Left ventricle myocardium inferior (tissue), 1 donor: ENCODE measurements at places on chromosomes 7 and 10. TPM values are rescaled to one million over a fixed set of nuclear protein-coding genes. Genes with fewer than 3 reads are reported as not detected.

GRCh38 chr10:74949843-74950765 is 123.7 kb downstream of the KAT6B start:
- no peaks in the 10 kb centered on the region for H3K27me3 ChIP-seq
- H3K4me3 ChIP-seq: no peak overlapping the region
- peaks cover 37% of the 10 kb centered on the region for H3K4me1 ChIP-seq
- no peaks in the 10 kb centered on the region for H3K36me3 ChIP-seq
- no peak overlapping the region for H3K27ac ChIP-seq

FKBP6 gene
- not detected for total RNA-seq

DNA sequence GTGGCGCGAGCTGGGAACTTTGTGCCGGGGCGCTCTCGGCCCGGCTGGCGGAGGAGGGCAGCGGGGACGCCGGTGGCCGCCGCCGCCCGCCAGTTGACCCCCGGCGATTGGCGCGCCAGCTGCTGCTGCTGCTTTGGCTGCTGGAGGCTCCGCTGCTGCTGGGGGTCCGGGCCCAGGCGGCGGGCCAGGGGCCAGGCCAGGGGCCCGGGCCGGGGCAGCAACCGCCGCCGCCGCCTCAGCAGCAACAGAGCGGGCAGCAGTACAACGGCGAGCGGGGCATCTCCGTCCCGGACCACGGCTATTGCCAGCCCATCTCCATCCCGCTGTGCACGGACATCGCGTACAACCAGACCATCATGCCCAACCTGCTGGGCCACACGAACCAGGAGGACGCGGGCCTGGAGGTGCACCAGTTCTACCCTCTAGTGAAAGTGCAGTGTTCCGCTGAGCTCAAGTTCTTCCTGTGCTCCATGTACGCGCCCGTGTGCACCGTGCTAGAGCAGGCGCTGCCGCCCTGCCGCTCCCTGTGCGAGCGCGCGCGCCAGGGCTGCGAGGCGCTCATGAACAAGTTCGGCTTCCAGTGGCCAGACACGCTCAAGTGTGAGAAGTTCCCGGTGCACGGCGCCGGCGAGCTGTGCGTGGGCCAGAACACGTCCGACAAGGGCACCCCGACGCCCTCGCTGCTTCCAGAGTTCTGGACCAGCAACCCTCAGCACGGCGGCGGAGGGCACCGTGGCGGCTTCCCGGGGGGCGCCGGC is 870 bp downstream of the FZD1 start:
- DNase-seq: peak; percentile 56
- H3K4me3 ChIP-seq: peak overlapping the region; percentile 77
- H3K4me1 ChIP-seq: peaks cover 58% of the 10 kb centered on the region
- H3K36me3 ChIP-seq: no peaks in the 10 kb centered on the region

DNA sequence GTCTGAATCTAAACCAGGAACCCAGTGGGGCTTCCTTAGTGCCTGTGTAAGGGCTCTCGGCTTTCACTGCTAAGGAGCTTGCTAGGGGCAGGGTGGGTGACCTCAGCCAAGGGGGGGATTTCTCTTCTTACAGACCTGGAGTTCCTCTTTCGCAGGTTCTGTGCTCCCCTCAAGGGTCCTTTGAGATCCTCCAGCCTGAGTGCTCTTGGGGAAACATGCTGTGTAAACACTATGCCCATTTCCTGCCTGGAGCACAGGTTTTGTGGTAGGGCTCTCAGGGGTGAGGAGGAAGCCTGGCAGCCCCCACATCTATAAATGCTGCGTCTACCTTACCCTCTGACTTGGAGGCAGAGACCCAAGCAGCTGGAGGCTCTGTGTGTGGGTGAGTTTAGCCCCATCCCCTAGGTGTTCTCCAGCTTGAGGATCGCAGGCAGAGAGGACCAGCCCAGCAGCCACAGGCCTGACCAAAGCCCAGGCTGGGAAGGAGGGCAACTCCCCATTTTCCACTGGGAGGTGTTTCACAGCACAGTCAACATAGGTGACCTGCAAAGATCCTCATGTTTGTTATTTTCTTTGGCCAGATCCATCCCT is at the start of gene SFTPA1:
SFTPA1 (plus strand) TSS at position 339 of the 591 bp plus-strand sequence. CDS start 887 bp downstream, outside the sequence.
- no peak for DNase-seq
- H3K36me3 ChIP-seq: no peaks in the 10 kb centered on the region
- no peak within 1 kb of the TSS for H3K4me3 ChIP-seq
- H3K4me1 ChIP-seq: no peaks in the 10 kb centered on the region
- H3K27ac ChIP-seq: no peak within 1 kb of the TSS
- peaks cover 6% of the 10 kb centered on the region for H3K27me3 ChIP-seq

GRCh38 chr7:22402250-22402649 is 45.3 kb upstream of the RAPGEF5 start:
- H3K4me3 ChIP-seq: no peak overlapping the region
- no peaks in the 10 kb centered on the region for H3K36me3 ChIP-seq
- no peaks in the 10 kb centered on the region for H3K4me1 ChIP-seq
- no peak overlapping the region for H3K27ac ChIP-seq
- H3K27me3 ChIP-seq: no peaks in the 10 kb centered on the region

DNA sequence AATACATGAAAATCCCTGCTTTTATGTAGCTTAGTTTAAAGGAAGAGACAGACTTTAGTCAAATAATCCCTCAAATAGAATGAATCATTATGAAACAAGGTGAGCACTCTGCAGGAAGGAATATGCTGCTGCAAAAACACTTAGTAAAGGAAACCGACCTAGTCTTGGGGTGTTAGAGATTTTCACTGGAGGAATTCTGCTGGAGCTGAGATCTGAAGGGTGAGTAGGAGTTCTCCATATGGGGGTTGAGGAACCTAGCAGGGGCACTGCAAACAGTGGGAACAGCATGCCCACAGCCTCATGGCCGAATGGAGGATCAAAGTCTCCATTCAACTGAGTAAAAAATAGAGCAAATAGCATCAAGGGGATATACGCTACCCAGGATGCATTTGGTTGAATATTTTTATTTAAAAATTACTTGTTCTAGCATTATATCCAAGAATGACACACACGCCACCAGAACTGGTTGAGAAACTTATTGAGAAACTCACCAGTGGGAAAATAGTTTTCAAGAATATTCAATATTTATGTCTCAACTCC is 3.5 kb downstream of the ITIH2 start:
- H3K36me3 ChIP-seq: no peaks in the 10 kb centered on the region
- peaks cover 56% of the 10 kb centered on the region for H3K27me3 ChIP-seq
- H3K27ac ChIP-seq: no peak overlapping the region
- no peak overlapping the region for H3K4me3 ChIP-seq
- H3K4me1 ChIP-seq: no peaks in the 10 kb centered on the region
